ENCODE measurements at places on chromosomes 2 and 18.

DNA sequence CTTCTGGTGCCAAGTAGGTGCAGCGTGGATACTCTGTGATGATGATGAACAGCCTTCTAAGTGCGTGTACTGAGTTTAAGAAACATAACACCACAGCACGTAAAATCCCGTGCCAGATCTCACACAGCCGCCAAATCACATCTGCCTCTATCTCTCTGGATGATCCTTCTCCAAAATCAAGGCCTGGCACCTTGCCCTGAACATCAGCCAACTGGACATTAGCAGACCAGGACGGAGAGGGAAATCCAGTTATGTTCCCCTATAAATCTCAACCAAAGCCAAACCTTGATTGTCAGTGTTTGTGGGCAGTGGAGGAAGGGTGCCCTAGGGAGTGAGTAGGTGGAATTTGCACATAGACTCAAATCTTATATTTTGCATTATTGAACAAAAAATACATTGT lies 164.3 kb downstream of the MIB1 start:
- no peak for DNase-seq

GRCh38 chr2:47724221-47724981 lies 58.5 kb upstream of the MSH6 start:
- DNase-seq = no peak

DNA sequence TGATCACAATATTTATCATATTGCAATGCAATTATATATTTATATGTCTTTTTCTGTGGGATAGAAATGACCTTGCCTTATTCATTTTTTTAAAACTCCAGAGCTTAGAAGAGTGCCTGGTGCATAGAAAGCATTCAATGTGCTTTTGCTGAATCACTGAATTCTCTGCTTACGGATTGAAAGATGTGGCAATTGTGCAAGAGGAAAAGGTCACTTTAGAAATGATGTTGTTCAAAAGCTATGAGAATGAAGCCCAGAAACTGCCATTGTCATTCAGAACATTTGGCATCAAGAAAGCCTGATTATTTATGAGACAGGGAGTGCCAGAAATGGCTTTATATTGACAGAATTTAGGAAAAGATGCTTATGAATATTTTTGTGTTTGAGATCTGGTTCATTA lies 678.6 kb upstream of the CDH2 start:
- no peak for DNase-seq

GRCh38 chr18:53843113-53843760 lies 381.2 kb downstream of the MBD2 start:
- DNase-seq = no peak

DNA sequence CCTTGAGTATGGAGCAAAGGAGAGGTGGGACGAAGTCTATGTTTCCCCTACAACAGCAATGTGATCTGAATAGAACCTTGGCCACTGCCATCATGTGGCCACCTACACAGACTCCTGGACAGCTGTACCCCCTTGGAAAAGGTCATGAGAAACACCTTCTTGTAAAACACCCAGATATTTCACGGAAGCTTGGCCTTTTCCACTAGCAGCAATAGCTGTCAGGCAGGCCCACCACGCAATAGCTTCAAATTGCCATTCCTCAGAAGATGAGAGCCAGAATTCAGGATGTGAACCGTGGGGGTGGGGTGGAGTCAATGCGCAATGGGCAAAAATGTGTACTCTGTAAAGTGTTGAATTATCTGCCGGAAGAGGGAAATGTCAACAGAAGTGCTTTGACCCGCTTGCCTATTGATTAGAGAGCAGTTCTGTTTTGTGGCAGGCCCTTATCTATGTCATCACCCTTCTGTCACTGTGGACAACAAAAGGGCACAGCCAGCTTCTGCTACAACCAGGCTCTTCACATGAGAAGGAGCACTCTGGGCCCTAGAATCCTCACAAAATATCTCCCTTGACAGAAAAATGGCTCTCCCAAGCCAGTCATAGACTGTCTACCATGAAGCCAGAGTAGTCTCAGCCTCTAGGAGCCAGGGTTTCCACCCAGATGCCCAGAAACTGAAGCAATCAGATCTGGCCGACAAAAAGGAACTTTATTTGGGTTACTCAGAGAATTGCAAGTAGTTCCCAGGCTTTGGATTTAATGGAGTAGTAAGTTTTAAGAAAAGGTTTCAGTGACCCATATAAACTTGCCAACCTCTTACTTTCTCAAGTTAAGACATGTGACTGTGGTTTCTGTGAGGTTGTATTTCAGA lies 9.5 kb downstream of the INPP1 start:
- no peak for DNase-seq

DNA sequence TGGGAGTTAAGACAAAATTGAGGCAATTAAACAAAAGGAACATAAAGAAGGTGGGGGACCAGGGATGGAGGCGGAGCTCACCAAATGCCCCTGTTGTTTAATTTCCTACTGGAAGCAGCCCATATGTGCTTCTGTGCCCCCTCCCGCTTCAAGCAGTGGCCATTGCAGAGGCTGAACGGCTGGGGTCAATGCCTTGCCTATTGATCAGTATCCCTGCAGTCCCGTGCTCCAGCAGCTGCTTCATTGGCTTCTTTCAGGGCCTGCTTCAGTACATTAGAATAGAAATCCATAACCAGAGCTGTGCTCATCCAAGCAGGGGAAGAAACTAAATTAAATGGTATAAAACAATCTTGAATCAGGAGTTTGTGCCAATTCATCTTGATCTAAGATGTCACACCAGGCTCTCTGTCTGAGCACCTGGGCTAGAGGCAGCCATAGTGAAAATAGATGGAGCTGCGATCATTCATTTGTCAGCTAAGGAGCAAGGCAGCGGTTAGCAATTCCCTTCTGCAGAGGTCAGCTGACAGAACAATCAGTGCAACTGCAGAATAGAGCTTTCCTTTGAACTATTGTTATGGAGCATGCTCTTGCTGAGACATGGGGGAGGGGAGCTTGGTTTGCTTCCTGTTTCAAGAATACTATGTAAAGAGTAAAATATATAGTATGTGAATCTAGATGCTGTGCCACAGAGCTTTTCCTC lies 222.4 kb downstream of the WDR7 start:
- DNase-seq = no peak

- DNase-seq = no peak
Measured at GRCh38 chr2:56088411-56088810, 95.4 kb upstream of the CCDC85A start.

Data from activated CD4-positive, alpha-beta T cell treated with anti-CD3 and anti-CD28 coated beads, Interleukin-2, amount 50 U/mL, for 24 hours (primary cell).